Activated T-helper 2 cell treated with anti-CD3 and anti-CD28 coated beads, Interferon-gamma antibody, Interleukin-2, Interleukin-4, amounts not matched to agents 10 μg/mL and 5 μg/mL and 100 μg/mL, durations not matched to agents 14 hours and 24 hours and 36 hours (primary cell): ENCODE measurements at places on chromosomes 12 and 14.

DNA sequence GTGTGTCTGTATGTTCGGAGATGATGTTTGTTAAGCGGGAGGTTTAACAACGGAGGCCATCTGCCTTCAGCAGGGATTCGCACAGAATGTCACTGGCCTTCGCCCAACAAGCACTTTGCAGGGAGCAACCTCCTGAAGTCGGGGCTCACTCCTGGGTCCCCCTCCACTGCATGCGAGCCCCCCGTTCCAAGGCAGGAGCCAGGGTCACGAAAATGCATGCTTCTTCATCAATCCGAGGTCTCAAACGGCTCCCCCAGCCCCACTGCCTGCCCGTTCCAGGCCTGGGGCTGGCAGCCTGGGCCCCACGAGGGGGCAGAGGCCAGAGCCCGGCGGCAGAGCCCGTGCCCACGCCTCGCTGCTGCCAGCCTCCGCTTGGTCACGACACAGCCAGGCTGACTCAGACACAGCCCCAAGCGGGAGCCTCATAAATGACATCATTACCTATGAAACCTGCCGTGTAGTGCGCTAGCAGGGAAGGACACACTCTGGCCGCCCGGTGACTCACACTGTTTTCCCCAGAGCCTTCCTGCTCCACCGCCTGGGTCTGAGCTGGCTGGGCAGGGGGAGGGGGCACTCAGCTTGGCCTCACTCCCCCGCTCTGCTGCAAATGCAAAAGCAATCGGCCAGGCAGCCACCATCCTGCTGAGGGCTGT is 169.5 kb upstream of the RTL1 start:
- DNase-seq = peak; percentile 18

- no peak for DNase-seq
These were observed 11.1 kb upstream of the RTL1 start for GRCh38 chr14:100914597-100915021.

DNA sequence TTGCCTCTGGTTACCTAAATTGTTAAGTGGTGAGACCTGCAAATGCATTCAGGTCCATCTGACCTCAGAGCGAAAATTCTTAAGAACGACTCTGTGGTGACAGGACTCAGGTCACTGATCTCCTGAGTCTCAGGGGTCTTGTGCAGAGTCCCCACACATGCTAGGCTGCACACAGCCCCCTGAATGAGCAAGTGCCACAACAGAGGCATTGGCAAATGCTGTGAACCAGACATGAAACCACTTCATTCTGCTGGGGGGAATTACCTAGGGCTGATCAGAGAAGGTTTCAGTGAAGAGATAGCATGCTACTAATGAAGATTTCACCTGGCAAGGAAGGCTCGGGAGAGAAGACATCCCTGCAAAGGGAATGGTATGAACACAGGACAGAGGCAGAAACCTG is 281.6 kb downstream of the ITPR2 start:
- no peak for DNase-seq

DNA sequence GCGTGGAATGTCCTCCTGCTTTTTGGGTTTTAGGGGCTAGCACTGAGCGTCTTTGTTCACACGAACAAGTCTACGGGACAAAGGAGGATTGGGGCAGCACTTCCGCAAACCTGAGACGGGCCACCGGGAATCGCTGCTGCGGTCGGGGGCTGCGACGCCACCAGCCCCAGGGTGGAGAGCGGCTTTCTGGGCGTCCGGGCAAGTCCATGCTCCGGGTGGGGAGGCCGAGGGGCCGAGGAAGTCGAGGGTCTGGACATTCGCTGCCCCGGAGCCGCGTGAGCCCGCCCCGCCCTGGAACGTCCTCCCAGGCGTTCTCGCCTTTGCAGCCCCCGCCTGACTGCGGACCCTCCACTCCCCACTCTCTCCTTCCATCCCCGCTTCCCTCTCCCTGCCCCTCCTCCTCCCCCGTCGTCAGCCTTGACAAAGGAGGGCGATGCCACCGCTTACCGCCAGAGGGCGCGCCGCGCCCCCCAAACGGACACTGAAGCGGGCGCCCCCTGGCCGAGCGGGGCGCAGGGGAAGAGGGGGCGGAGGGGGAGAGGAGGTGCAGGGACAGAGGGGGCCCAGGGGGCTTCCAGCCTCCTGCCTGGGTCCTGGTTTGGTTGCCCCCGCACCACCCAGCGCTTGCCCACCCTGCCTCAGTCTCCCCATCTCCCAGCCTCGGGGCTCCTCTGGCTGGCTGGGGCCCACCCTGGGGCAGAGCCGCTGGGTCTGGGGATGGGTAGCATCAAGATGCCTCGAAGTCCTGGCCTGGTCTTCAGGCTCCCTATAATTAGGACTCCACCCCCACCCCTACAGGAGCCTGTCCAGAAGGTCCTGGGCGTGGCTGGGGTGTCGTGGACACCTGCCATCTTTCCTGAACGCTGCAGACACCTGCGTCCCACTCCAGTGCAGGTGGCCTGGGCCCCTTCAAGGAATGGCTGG is 39.1 kb upstream of the INF2 start:
- DNase-seq = peak; percentile 50

GRCh38 chr12:114744691-114745090 is 60.7 kb upstream of the TBX3 start:
- DNase-seq = no peak

DNA sequence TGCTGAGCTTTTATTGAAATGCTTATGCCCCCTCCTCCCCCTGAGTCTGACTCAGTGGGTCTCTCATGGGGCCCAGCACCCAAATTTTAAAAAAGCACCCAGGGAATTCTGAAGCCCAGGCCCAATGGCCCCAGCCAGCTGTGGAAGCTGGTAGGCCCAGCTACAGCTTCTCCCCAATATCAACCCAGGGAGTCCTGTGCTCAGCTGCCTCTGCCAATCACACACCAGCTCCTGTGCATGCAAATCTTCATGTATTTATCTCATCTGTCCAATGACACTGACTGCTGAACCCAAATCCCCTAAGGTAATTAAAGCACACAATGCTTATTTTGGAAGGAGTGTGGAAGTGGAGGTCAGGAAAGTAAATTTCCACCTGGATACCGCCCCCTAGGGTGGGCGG is 76.3 kb downstream of the CCDC88C start:
- no peak for DNase-seq

GRCh38 chr12:65505386-65506121 is 227.1 kb downstream of the MSRB3 start:
- DNase-seq = no peak

DNA sequence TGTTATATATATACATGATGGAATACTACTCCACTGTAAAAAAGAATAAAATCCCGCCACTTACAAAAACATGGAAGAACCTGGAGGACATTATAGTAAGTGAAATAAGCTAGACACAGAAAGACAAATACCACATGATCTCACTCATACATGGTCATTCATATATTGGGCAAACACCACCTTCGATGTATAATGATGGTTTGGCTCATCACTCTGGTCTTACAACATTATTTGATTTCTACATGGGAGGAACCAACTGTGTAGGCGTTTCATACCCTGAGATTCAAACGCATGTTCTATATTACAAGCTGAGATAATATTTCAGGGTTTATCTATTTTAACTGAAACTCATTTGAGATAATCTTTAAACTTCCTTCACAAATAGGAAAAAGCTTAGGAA is 48.3 kb downstream of the ABCD2 start:
- DNase-seq = no peak

DNA sequence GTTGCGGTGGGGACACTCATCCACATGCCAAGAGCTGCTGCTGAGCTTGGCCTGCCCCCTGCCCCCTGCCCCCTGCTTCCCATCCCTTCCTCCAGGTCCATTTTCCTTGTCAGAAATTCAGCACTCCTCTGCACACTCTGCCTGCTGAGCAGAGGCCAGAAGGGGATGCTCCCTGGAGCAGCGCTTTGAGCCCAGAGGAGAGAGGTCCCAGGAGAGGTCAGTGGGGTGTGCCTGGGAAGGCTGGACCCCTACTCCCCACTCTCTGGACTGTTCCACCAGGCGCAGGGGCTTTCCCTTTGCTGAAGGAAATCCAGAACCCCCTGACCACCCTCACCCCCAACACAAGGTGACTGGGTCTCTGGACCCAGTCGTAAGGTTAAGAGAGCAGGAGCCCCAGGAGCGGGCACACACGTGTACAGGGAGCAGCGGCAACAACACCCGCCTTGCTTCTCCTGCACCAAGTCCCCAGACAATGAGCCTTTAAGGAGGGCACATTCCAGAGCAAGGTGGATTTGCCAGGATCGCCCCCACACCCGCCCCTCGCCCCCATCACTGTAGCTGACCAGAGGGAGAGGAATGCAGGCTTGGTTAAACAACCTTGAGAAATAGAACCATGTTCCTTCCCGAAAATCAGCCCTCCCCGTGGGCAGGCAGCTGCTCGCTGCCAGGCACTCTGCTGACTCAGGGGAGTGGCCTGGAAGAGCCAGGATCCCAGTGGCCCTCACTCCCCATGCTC is 30.7 kb downstream of the ISCA2 start:
- DNase-seq = no peak

DNA sequence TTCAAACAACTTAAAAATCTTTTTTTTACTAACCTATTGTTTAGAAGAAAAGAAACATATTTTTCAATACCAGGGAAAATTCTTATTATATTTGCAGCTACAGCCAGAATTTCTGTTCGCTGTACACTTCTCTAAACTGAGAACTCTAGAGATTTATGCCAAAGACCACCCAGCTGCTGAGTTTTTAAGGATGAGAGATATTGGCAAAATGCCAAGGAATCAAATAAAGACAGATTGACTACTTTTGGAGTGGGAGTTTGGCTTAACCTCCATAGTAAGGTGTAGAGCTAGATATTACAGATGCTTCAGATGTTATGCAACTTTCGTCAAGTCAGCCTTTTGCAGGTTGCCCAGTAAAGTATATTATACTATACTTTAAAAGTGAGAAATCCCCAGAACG is 71.8 kb downstream of the TTLL5 start:
- DNase-seq = no peak

GRCh38 chr14:89912667-89913211 is 41.8 kb downstream of the EFCAB11 start:
- DNase-seq = no peak

- peak; percentile 66 for DNase-seq
These were observed 140.5 kb downstream of the FOXN3 start for GRCh38 chr14:89276424-89276975.

- DNase-seq = no peak
These were observed 26.8 kb downstream of the CCNK start for GRCh38 chr14:99507860-99508640.

DNA sequence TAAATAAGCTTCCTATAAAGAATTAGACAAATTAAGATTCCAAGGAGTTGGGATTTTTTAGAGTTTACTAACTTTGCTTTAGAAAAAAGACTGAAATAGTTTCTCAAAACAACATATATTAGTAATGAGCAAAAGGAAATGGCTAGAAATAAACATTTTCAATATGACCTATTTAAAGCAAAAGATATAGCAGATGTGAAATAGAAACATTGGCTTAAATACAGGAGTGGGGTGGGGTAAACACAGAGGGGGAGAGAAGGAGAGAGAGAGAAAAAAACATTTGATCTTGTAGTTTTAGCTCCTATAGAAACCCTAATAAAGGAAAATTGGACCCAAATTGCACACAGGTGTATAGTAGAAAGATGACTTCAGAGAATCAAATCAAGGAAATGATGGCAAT is 794.5 kb downstream of the MED13L start:
- DNase-seq = no peak
